ENCODE measurements at places on chromosomes 4 and X.

GRCh38 chr4:103018391-103019307, 856 bp downstream of the SLC9B1 start:
- peak; percentile 64 for DNase-seq

GRCh38 chr4:1783015-1783414, 10.1 kb upstream of the FGFR3 start:
- no peak for DNase-seq

- DNase-seq: no peak
Measured at GRCh38 chr4:110058677-110059076, 139.7 kb downstream of the ELOVL6 start.

- DNase-seq: no peak
Measured at GRCh38 chr4:26252349-26253025, 68.3 kb upstream of the RBPJ start.

DNA sequence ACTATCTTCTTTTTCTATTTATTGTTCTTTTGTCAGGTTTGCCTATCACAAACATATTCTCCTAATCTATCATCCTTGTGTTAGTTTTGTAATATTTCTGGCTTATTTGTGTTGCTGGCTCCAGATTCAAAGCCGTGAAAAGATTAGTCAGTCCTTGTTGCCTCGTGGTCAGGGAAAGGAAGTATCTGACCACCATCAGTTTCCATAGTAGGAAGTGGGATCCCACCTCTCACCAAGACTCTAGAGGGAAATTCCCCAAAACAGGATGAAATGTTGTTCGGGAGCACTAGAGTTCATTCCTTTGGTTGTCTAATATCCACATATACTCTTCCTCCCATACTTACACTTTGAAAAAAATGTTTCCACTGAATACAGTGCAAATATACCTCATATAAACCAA, 131.0 kb upstream of the HUWE1 start:
- DNase-seq: no peak

DNA sequence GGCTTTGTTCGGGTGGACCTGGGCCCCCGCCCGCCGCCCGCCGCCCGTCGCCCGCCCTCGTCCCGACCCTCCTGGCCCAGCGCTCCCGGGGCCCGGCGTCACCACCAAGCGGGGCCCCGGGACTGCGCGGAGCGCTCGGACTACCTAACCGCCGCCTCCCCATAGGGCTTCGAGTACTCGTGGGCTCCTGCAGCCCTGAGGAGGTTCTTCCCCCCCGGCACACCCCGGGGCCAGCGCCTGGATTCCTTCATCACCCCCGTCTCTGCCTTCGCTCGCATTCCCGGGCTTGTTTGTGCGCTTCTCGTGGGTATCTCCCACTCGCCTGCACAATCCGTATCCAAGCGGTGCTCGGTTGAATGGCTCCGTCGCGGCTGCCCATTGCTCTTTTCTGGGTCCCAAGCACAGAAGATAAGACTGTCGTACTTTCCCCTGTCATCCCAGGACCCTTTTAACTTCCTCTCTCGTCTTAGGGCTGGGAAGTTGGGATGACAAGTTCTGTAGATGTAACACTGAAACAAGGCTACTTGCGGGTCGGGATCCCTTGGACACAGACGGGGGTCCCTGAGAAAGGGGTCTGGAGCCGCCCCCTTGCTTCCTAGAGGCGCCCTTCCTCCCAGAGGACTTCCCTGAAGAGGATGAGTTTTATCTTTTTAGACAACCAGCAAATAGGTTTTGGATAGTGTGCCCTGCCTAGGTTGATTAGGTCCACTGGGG, 565 bp downstream of the MOB1B start:
- DNase-seq: no peak

DNA sequence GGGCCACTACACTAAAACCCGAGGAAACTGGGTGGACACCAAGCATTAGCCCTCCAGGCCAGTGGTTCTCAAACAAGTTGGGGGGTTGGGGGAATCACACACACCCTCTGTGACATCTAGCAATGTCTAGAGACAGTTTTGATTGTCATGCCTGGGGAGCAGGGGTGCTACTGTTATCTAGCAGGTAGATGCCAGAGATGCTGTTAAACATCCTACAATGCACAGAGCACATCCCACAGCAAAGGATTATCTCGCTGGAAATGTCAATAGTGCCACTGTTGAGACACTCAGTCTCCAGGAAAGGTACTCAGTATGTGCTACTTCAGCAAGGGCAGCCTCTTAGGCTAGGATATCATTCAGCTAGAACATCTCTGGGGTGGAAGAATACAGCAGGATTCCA, 1.3 kb downstream of the SMC1A start:
- no peak for DNase-seq

DNA sequence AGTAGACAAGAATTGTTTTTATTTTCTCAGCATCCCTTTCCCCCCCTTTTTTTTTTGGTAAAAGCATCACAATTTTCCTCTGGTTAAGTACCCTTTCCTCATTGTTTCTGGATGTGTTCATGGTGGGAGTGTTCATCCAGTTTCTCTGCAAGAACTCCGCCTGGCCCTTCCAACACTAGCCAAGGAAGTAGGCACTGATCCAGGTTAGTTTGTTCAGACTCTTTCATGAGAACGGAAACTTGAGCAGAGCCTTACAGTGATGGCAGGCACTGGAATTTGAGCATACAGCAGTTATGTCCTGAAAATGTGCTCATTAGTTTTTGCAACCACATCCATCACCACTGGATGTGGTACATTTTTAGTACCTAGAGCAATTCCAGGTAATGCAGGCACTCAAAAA, 336.1 kb upstream of the BOD1L1 start:
- DNase-seq: no peak

- no peak for DNase-seq
Measured at GRCh38 chr4:41219421-41219950, 5.1 kb upstream of the APBB2 start.

- DNase-seq: no peak
Measured at GRCh38 chr4:124206779-124207605, 505.5 kb downstream of the ANKRD50 start.

GRCh38 chr4:88045021-88045420, 37.6 kb downstream of the PKD2 start:
- DNase-seq: no peak

All from activated CD8-positive, alpha-beta memory T cell treated with anti-CD3 and anti-CD28 coated beads for 24 hours (primary cell).